ENCODE measurements at places on chromosomes 16 and 17.

- DNase-seq, result no peak
Measured at GRCh38 chr16:1206326-1206725, 18.7 kb downstream of the TPSG1 start.

DNA sequence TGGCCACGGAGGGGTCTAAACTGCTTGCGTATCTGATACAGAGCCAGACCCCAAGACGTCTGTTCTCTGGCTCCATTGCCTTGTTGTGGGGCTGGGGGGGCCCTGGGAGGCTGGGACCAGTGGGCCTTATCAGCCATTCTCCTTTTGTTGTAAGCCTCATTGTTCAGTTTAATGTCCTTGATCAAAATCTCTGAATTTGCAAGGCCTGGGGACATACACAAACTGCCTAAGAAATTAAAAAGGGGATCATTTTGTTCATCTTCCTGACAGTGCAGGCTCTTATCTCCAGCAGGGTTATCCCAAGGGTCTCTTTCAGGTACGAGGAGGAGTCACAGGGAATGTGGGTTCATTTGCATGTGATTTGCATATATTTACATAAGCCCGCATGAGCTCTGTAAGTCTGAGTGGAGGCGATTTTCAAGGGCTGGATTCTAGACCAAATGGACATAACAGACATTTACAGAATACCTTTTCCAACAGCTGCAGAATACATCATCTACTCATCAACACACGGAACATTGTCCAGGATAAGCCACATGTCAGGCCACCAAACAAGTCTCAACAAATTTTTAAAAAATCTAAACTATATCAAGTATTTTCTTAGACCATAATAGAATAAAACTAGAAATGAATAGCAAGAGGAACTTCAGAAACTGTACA is 269.8 kb downstream of the RBFOX1 start:
- no peak for DNase-seq

DNA sequence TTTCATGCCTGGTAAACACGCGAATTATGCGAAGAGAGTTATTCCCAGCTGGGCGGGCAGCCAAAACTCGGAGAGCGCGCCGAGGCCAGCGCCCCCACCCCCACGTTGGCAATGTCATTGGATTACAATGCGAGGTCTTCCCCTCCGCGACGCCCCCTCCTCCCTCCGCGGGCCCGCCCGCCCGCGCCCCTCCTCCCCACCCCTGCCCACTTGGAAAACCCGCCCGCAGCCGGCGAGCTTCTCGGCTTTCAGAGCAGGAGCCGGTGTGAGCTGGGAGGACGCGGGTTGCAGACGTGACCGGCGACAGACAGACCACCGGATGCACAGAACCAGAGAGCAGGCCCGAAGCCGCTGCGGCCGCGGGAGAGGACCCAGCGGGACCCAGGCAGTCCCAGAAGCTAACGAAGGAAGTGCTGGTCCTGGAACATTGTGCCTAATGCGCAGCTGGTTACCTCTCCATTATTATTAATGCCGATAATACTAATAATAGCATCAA is 4.0 kb downstream of the NOG start:
- DNase-seq, result no peak

GRCh38 chr17:40352779-40353394 is 11.7 kb downstream of the GJD3 start:
- no peak for DNase-seq

- no peak for DNase-seq
Measured at GRCh38 chr17:15247891-15248529, 17.1 kb downstream of the PMP22 start.

GRCh38 chr17:79690466-79690865 is 40.3 kb upstream of the ENPP7 start:
- no peak for DNase-seq

DNA sequence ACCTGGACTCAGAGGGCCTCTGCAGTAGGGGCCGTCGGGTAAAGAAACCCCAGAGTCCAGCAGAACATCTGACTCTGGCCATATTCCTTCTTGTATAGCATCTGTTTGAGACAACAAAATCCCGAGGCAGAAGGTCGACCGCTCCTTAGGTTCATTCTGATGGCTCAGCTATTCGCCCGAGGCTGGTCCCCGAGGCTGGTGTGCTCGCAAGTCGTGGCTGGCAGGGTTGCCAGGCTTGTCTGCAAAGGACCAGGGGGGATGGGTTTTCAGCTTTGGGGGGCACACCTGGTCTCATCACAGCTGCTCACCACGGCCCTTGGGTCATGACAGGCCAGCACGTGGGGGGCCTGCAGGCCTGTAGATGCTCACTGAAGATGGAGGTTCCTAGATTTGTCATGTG is 119.1 kb downstream of the BANP start:
- no peak for DNase-seq

DNA sequence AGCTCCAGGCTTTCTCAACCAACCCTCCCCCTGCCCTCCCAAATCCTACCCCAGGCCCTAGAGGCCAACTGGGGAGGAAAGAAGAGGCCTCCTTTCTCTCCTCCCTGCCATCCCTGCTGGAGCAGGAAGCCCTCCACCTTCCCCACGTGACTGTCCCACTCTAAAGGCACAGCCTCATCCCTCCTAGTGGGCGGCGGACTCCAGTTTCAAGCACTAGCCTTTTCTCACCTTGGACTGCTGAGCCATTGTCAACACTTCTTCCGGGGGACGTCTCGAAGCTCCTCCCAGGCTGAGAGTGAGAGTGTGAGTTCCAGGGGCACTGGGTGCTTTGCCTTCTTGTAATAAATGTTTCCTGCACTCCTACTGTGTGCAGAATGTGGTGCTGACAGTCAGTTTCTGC is 21.4 kb upstream of the IRX6 start:
- DNase-seq, result no peak

- DNase-seq, result peak; percentile 33
Measured at GRCh38 chr16:69089091-69089910, 16.2 kb upstream of the HAS3 start.

DNA sequence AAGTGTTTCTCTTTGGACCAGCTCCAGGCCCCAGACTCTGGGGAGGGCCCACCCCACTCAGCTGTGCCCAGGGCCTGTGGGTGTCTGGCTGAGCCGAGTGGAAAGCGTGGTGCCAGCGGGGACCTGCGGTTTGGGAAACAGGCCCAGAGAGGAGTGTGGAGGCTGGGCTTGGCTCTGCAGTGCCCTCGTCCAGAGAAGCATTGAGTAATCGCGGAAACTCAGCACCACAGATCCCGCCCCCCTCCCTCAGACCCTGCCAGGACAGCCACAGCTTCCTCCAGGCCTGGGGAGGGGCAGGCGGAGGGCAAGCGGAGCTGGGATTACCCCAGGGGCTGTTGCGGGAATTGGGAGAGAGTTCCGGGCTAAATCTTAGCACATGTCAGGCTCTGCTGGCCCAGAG is 14.6 kb upstream of the PITPNA start:
- peak; percentile 66 for DNase-seq

DNA sequence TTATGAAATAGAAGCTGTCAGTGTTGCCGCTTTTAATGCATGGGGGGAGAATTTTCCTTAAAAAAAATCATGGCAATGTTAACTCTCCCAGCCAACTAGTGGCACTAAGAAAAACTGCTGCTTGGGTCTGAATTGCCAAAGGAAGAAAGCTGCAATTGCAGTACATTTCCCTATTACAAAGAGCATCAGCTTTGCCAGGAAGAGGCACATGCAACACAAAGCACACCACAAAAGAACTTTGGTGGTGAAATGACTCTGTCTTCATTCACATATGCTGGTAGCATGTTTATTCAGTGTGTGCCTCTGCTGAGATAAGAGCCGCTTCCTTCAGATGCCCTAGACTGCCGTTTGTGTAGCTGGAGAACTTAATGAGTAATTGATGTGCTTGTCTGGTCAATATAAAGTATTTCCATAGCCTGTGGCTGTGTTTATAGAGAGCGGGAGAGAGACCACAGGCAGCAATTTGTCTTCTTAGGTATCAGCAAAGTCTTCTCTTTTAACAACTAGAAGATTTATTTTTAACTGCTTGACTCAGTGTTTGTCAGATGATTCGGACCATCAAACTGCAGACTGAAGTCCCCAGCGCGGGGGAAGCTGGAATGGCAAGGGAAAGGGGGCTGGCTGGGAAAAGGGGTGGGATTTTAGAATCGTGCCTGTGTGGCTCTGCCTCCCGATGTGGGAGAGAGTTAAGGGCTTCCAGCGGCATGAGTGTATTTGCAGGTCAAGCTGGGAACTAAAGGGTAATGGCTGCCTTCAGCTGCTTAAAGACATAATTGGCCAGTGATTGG is 115.1 kb downstream of the MRTFB start:
- DNase-seq, result peak; percentile 7

- no peak for DNase-seq
Measured at GRCh38 chr16:17307504-17307903, 163.3 kb downstream of the XYLT1 start.

GRCh38 chr16:54582631-54583250 is 296.2 kb upstream of the IRX3 start:
- no peak for DNase-seq

Measured in foreskin keratinocyte (primary cell).